MV-4-11 (cell line): ENCODE measurements at places on chromosomes 6 and 20.

GRCh38 chr20:35305682-35306556 lies 13.7 kb upstream of the FAM83C start:
- peak; percentile 96 for DNase-seq

- no peak for DNase-seq
Measured at GRCh38 chr6:94254689-94255088, 835.3 kb upstream of the EPHA7 start.

GRCh38 chr6:116434056-116434725 lies 27.0 kb upstream of the CALHM6 start:
- no peak for DNase-seq

GRCh38 chr20:41180599-41181333 lies 43.4 kb downstream of the PLCG1 start:
- no peak for DNase-seq

DNA sequence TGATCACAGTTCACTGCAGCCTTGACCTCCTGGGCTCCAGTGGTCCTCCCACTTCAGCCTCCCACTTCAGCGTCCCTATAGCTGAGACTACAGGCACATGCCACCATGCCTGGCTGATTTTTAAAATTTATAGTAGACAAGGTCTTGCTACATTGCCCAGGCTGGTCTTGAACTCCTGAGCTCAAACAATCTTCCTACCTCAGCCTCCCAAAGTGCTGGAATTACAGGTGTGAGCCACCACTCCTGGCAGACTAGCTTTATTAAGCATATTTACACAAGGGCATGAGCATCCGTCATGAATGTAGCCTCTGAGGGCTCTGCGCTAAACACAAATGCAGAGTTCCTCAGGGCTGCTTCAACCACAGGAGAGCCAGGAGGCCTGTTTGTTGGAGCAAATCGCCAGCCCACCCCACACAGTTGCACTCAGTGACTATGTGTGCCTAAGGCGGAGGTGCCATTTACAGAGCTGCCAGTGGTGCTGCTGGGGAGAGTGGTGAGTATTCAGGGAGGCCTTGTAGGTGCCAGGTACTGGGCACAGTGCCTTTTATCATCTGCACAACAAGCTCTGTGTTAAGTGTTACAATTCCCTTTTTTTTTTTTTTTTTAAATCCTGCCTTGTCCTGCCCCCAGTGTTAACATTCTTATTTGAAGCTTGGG lies 78.2 kb downstream of the PSMG4 start:
- DNase-seq: no peak

DNA sequence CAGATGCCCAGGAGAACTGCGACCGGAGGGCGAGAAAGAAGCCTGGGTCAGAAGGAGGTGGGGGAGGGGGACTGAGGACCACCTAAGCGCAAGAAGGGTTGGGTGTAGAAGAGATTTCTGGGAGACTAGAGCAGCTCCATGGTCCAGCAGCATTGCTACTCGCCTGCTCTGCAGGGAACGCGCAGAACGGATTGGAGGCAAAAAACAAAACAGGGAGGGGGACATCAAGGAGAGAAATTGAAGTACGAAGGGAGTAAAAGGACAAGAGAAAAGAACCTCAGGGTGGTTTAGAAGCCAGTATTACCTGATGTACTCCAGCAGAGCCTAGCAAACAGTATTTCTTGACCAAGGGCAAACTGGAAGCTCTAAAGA lies 537 bp upstream of the GABBR1 start:
- no peak for DNase-seq

- no peak for DNase-seq
Measured at GRCh38 chr6:141460743-141461484, 671.8 kb upstream of the GJE1 start.

DNA sequence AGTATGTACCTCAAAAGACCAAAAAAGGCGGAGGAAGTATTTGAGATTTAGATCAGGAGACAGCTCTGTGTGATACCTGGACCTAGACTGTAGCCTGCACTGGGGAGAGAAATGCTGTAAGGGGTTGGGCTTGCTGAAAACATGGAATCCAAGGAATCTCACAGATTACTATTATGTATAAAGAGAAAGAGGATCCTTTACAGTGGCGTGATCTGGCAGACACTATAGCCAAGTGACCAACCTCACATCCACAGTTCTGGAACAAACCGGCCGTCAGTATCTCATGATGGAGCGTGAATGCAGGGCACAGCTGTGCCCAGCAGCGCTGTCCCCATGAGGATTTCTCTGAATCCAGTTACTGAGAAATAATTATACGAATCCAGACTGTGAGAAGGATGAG lies 12.3 kb downstream of the DDX27 start:
- no peak for DNase-seq

- no peak for DNase-seq
Measured at GRCh38 chr6:42423244-42423643, 28.5 kb downstream of the TRERF1 start.

- no peak for DNase-seq
Measured at GRCh38 chr20:55175081-55175480, 699.7 kb downstream of the DOK5 start.
